ENCODE measurements at places on chromosomes 1 and 21.

GRCh38 chr1:95889400-95889799, 655.4 kb downstream of the RWDD3 start:
- no peak for DNase-seq

- DNase-seq: no peak
Measured at GRCh38 chr1:179003512-179004066, 22.1 kb upstream of the FAM20B start.

- DNase-seq: no peak
Measured at GRCh38 chr21:29187944-29188343, 57.5 kb downstream of the MAP3K7CL start.

DNA sequence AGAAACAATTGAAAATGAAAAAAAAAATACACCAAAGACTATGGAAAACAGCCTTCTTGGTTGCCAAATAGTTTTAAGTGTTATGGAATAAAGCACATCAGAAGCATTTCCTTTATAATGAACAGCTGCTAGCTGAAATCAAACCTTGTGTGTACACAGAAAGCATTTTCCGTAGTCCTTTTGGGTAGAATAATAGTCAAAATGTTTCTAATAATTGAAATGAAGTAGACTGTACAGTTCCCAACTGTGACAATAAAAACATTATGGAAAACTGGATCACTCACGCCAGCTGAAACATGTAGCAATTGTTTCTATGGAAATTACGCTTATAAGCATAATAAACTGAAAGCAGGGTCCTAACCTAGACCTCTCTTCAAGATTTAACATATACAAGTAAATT, 856.3 kb upstream of the B3GALT2 start:
- DNase-seq: no peak

DNA sequence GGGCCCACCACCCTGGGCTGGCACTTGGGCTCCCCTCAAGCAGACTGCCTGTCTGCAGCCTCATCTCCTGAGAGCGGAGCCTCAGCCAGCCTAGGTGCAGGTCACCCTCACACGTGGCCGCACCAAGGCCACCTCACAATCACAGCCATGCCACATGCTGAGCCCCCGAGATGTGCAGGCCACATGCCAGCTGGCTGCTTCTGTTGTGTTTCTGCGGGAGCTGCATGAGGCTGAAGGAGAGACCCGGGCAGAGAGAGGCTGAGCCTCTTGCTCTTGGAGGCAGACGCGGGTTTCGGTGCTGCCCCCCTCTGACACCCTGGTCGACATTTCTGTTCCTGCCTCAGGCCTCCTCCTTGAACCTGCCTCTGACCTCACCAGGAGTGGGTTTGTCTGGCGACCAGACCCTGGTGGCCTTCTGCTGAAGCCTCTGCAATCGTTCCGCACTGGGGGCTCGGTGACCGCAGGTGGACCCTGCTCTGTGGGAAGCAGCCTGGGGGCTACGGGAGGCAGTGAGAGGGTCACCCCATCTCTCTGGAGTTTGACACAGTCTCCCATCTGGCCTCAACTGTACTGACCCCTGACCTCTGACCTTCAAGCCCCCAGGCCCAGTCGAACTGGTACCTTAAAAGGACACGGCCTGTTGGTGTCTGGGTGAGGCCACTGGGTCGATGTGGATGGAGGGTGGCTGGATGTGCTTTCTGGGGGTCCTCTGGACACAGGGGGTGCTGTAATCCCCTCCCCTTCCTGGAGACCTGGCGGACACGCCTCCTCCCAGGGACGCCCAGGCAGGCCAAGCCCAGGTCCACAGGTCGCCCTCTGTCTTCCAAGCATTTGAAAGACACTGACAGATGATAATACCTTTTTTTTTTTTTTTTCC, 13.0 kb upstream of the C1orf174 start:
- no peak for DNase-seq

DNA sequence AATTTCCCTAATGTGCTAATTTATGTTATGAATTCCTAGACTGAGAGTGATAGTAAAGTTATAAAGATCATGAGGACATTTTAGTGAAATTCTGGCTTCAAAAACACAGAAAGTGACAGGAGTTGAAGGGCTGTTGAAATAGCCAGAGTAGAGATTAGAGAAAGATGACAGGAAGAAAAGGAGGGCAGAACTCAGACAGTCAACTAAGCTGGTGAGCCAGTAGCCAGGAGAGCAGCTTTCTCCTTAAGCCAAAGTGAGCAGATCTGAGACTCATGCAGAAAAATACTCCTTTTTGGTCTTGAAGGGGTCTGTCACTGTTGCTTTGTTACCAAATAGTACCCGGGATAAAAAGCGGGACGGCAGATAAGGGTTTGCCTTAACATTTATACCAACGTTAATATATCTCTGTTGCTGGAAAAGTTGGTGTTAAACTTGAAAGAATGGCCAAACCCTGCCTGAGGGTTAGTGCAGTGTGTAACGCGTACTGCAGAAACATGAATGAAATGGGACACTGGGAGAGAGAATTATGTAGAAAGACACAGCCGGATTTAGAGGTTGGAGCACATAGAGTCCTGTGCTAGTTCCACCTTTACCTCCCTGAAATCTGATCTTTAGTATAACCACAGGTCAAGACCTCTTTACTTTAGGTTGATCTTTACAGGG, 12.8 kb downstream of the AHCYL1 start:
- DNase-seq: no peak

- no peak for DNase-seq
Measured at GRCh38 chr1:226586650-226587422, 38.3 kb downstream of the STUM start.

DNA sequence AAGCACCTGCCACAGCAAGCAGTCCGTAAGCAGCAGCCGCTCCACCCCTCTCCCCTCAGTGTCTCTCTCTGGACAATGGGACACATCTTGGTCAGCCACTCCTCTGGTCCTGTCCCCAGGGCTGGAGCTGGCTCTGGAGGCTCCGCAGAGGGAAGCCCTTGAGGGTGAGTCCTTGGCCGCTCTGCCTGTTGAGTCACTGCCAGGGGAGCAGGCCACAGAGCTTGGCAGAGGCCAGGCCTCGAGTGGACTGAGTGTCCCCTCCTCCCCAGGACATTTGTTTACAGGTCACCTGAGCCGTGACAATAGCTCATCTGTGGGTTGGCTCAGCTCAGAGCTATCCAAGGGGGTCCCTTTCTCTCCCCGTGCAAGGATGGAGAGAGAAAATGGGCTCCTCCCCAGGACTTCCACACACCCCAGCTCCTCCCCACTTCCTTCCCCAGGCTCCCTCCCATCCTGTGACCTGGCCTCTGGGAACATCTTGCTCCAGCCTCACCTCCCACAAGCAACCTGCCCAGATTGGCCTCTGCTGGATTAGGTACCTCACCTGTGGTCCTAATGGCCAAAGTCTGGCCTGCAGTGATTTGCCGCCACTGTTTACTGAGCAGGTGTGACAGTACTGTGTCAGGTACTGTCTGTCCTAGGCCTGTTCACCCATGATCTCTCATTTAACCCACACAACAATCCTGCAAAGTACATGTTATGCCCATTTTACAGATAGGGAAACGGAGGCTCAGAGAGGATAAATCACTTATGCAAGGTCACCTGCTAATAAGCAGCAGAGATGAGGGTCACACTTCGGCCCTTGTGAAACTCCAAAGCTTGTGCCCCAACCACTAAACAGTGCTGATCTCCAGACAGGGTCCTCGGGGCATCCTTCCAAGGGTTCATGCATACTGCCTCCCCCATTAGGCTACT, 4.8 kb downstream of the FAM131C start:
- no peak for DNase-seq

DNA sequence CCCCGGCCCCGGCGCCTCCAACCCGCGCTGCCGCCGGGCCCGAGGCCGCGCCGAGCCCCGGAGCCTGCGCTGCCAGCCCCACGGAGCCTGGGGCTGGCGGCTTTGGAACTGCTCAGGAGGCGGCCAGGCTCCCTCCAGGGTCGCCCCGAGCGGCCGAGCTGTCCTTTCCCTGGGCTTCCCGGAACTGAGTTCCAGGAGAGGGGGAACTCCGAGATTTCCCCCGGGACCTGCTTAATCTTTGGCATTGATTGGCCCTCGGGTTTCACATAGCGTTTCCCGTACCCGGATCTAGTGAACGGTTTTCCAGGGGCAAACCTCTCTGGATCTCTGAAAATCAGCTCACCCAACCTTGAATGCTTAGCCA, 504 bp downstream of the H6PD start:
- no peak for DNase-seq

DNA sequence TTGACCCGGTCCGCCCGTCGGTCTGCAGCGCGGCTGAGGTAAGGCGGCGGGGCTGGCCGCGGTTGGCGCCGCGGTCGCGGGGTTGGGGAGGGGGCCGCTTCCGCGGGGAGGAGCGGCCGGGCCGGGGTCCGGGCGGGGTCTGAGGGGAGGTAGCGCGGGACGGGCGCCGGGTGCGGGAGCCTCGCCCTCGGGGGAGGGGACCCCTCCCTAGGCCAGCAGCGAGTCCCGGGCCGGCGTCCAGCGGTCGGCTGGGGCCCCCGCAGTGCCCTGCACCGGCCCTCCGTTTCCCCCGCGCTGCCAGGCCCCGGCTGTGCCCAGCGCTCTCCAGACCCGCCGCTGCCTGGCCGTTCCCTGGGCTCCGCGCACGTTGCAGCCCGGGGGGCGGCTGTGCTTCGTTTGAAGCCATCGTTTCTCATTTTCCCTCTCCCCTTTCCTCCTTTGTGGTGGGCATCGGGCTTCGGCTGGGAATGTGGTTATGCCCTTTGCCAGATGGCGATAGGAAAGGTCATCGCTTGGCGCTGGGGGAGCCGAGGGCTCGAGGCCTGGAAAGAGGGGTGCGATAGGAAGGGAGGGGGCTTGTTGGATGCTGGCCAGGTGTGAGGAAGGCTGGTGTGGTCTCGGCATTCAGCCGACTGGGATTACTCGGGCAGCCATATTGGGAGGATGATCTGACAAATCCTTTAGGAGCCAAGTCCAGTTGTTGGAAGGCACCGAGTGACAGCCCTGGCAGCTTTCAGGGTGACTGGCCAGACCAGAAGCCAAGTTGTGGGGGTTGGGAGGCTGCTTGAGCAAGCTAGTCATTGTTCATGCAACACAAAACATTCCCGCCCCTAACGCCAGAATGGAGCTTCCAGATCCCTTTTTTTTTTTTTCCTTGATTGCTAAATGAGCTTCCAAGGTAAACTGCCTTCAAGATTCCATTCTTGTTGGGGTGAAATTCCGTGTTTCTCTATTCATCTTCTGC, 753 bp downstream of the KIF1B start:
- DNase-seq: no peak

- DNase-seq: no peak
Measured at GRCh38 chr1:41272601-41273000, 30.5 kb upstream of the SCMH1 start.
